ENCODE measurements at places on chromosomes 6 and 20.

DNA sequence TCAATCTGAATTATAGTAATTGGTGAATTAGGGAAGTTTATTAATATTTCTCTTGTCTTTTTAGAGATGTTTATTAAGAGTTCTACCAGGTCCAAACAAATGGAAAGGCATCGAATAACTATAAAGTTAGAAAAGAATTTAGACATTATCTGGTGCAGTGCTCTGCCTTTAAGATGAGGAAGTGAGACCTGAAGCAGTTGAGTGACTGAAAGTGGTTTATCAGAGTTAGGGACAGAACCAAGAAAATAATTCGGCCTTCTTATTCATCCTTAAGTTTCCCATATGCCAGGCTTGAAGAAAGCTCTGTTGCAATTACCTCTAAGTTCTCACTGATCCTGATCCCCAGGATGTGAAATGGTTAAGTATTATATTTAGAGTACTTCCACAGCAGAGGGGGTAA, 94.2 kb upstream of the FLRT3 start:
- no peak for DNase-seq

- DNase-seq = no peak
Observed at GRCh38 chr6:49772285-49772684, 14.8 kb downstream of the PGK2 start.

DNA sequence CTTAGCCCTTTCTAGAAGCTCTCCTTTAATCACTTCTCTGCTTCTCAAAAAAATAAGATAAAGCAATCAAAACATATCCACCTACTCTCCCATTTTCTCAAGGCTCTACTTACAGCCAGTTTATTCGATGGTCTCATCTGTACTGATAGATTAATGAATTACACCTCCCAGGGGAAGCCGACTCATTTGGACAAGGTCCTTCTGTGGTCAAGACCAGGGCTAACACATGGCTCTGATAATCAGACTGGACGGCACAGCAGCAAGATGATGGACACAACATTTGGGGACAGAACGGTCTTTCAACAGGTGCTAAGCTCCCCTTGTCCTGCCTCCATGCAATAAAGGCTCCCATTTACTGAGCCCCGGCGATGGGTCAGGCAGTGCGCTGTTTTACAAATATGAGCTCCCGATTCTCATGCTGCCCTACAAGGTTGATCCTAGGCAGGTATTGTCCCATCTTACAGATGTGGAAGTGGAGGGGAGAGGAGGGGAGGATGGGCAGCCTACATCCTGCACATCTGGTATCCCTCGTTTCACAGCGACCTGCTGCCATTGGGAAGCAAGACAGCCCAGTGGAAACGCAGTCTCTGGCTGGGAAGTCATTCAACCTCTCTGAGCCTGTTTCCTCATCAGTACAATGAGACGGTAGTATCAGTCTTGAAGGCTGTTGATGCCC, 15.7 kb downstream of the CPNE5 start:
- DNase-seq = no peak

DNA sequence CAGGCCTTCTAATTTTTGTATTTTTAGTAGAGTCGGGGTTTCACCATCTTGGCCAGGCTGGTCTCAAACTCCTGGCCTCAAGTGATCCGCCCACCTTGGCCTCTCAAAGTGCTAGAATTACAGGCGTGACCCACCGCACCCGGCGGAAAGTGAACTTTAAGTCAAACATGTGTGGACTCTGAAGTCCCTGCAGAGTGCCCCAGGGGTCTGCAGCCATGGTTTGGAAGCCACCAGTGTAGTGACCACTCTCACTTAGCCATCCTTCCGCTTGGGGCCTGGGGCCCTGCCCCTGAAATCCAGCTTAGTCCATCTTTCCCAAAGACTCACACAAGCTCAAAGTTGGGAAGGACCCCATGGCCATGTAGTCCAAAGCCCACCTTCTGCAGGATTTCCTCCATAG, 164.5 kb downstream of the GRM4 start:
- no peak for DNase-seq

DNA sequence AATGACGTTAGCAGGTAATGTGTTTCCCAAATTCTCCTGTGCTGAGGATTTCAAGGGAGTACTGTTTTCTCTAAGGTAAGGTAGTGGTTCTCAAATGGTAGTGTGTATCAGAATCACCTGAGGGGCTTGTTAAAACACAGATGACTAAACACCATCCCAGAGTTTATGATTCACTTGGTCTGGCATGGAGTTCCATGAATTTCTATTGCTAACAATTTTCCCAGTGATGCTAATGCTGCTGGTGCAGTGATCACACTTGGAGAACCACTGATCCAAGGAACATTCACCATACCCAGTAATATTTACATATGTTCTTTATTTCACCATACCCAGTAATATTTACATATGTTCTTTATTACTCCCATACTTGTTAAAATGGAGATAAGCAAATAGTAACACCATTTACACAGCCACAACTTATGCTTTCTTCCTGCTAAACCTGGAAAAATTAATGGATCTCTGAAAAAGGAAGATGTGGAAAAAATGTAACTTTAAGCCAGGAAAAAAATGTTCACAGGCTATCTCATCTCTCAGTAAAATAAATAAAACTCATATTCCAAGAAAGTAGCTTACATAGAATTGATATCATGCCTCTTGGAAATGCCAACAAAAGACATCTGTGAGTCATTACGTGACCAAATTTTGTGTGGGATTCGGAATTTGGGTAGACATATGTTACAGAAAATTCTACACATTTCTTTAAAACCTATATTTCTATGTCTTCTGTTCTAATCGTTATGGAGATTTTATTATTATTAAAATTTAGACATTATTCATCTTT, 129.5 kb downstream of the MMUT start:
- DNase-seq = no peak

DNA sequence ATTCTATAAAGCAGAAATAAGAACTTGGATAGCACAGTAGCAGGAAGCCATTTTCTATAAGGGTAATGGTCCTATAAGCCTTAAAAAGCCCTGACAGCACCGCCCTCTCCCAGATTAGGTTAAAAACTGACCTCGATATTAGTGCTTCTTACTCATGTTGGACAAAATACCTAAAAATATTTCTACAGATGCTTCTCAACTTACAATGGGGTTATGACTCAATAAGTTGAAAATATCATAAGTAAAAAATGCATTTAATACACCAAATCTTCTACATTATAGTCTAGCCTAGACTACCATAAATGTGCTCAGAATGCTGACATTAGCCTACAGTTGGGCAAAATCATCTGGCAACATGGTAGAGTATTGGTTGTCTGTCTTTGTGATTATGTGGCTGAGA, 70.3 kb downstream of the SESN1 start:
- DNase-seq = no peak

DNA sequence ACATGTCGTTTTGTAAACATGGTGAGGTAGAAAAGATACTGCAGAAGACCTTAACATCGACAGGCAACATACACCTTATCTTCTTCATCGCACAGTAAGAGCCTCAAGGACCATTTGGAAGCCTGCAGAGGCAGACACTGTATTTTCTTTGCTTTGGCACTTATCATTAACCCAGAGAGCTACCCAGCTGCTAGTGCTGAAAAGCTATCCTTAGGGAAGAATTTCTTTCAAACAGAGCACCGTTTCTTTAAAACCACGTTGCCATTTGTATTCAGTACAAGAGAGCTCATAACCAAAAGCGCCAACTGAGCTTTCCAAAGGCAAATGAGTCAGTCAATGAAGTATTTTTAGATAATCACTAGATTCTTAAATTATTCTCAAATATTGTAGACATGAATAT, 306.6 kb downstream of the EPM2A start:
- DNase-seq = no peak

DNA sequence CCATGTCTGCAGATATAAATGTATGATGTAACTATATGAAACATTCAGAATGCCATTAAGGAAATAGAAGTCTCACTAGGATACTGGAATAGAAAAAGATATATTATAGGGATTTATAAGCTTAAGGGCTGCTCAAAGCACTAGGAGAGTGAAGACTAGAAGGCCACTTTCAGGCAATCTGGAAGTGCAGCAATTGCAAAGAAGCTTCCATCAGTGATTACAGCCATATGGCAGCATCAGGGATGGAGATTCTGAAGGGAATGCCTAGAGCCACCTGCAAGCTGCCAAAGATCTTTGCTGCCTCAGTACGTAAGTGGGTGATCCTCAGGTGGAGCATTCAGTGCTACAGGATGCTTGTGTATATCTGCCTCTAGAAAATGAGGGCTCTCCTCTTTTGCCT, 796.2 kb upstream of the EPHA7 start:
- no peak for DNase-seq

- DNase-seq = no peak
Observed at GRCh38 chr6:13311155-13311554, 17.2 kb downstream of the TBC1D7 start.

DNA sequence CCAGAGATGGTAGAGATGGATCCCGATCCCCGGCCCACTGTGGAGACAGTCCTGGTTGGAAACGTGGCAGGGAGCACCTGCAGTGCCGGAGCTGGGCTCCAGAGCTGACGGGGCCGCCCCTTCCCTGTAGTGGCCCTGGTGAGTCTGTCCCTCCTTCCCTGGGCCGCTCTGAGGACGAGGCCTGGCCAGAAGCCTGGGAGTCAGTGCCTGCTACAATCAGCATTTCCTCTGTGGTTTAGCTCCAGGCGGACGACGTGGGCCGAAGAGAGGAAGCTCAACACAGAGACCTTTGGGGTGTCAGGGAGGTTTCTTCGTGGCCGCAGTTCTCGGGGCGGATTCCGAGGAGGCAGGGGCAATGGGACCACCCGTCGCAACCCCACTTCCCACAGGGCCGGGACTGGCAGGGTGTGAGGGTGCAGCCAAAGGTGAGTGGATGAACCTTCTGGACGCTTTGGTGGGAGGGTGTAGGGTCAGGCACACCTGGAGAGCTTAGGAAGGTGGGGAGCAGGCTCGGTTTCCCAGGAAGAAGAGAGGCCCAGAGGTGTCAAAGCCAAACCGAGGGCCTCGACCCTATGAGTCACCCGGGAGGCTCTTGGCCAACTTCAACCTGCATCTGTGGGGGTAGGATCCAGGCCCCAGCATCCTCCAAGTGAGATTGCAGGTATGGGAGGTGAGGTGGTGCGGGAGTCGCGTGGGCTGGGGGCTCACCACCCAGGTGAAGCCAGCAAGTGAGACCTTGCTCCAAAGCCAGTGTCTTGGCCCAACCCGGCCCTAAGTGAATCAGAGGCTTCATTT, 9.9 kb downstream of the PSMA7 start:
- no peak for DNase-seq

DNA sequence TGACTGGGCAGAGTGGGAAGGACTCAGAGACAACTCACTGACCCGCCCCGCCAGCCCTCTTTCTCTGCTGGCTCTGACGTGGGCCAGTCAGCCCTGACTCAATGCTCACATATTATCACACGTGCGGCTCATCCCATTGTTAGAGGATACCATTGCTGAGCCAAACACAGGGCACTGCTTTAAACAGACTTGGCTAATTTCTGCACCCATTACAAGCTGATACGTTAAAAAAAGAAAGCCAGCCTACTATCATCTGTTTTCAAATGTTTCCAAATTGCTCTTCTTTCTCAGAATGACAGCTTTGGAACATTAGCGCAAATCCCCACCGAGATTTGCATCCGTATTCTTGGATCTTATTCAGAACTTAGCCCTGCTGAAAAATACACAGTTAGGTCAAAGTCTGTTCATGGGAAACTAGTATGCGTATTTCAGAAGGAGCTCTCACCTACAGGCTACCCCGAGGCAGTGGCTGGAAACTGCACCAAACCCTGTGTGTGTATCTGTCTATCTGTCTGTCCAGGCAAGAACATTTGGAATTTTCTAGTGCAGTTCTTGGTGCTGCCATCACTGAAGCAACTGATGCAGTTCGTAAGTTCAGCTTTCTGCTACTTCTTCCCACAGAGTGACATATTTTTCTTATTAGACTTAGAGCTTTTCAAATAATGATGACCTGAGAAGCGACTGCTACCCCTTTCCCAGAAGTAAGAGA, 32.8 kb downstream of the RAMACL start:
- DNase-seq = no peak

DNA sequence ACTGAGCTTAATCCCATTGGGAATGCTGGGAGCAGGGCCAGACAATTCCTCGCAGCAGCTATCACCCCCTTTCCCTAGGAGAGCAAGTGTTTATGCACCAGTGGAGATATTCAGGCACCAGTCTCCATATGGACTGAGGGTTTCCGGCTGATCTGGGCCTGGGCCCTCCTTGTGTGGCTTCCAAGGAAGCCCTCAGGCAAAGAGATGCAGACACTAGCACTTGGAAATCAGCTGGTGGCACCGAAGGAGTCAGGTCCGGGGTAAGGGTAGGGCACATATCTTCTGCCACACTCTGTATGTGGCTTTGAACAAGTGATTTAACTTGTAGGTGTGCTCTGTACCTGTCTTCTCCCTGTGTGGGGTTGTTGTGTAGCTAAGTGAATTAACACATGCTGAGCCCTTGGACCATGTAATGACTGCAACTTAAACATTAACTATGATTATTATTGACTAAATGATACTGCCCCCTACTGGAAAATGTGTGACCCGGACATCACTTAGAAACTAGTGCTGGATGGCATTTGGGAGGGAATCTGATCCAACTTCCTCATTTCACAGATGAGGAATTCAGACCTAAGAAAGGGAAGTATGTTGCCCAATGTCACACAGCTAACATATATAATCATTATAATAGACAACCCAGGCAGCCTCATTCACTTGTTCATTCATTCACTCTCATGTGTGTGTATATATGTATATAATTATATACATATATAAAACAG, 19.3 kb upstream of the WFDC2 start:
- DNase-seq = no peak

- no peak for DNase-seq
Observed at GRCh38 chr6:110951008-110951407, 7.5 kb upstream of the GTF3C6 start.

- peak; percentile 48 for DNase-seq
Observed at GRCh38 chr6:53793318-53794136, 1.3 kb upstream of the LRRC1 start.

- no peak for DNase-seq
Observed at GRCh38 chr20:22562620-22563019, 21.8 kb downstream of the FOXA2 start.

GRCh38 chr6:154986787-154987235, 8.3 kb upstream of the TIAM2 start:
- no peak for DNase-seq

DNA sequence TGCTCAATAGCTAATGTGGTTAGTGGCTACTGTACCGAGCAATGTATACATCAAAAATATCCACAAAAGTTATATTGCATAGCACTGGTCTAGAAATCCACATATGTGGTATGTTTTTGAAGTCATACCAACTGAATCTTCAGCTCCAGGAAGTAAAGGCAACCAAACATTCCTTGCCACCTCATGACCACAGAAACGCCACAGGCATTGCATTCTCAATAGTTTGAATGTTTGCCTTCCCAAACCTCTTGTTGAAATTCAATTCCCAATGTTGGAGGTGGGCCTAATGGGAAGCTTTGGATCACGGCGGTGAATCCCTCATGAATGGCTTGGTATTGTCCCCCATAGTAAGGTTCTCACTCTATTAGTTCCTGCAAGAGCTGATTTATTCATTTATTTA, 18.2 kb upstream of the ZNF391 start:
- DNase-seq = no peak

GRCh38 chr6:80530103-80530502, 423.6 kb downstream of the BCKDHB start:
- DNase-seq = no peak

DNA sequence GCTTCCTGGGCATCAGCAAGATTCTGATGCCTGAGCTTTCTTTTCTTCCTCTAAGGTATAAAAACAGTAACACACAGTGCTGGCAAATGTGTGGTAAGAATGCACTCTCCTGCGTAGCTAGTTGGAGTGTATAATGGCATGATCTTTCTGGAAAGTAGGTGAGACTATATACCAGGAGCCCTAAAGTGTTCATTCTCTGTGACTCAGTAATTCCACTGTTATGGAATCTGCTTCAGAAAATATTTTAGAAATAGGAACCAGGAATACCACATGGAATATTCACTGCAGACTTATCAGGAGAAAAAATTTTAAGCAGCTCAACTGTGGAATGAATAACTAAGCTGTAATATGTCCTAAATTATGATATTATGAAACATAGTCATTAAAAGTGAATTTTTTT, 16.9 kb upstream of the CSE1L start:
- DNase-seq = no peak

All from BE2C (cell line).